ENCODE measurements at places on chromosomes 1 and 21. TPM values are rescaled to one million over a fixed set of nuclear protein-coding genes. Genes with fewer than 3 reads are reported as not detected.
A peak's percentile ranks its signal among the peaks of the same experiment; 100 is the strongest.

- no peak for DNase-seq
- no peak overlapping the region for H3K27ac ChIP-seq
- no peaks in the 10 kb centered on the region for H3K27me3 ChIP-seq
- no peaks in the 10 kb centered on the region for H3K36me3 ChIP-seq
- no peaks in the 10 kb centered on the region for H3K4me1 ChIP-seq
- H3K4me3 ChIP-seq = no peak overlapping the region
These were observed 76.6 kb downstream of the ADCY10 start for GRCh38 chr1:167837326-167837725.

DNA sequence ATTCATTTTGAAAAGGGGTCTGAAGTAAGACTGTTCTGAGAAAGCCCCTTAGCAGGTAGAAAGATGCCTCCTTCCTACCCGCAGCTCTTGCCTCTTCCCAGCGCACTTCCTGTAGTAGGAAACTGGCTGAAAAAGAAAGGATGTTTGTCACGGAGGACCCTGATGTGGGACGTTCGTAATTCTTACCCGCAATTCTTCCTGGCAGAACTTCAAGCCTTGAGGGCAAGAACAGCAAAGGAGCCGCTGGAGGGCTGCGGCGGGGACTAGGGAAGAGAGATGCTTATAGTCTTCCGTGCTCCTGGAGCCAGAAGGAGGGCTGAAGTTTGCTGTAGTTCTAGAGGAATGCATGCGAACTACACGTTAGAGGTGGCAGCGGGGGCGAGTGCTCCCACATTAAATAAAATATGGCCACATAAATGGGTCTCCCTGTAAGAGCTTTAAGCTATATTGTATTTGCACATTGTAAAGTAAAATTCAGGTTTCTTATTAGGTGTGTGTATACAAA lies 6.3 kb downstream of the C1orf53 start:
- H3K36me3 ChIP-seq = no peaks in the 10 kb centered on the region
- no peak overlapping the region for H3K4me3 ChIP-seq
- no peak for DNase-seq

DNA sequence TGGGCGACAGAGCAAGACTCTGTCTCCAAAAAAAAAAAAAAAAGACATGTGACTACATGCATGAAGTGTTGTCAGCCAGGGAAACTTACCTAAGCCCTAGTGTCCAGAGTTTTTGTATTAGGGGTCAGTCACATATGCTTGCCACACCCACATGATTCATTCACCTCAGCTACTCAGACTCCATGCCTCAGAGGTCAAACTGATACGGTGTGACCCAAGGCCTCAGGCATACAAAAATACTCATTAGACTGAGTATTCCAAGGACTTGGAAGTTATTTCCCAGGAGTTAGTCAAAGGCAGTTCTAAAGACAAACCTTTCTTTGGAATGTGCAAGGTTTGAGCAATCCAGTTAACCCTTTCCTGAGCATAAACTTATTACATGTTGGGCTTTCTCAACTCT lies 6.3 kb upstream of the TRIM33 start:
- no peak overlapping the region for H3K27ac ChIP-seq
- no peak overlapping the region for H3K4me3 ChIP-seq
- H3K27me3 ChIP-seq = no peaks in the 10 kb centered on the region
- H3K36me3 ChIP-seq = no peaks in the 10 kb centered on the region
- DNase-seq = no peak

GRCh38 chr1:114729782-114730181 lies 13.2 kb upstream of the NRAS start:
- no peak for DNase-seq
- H3K27ac ChIP-seq = peak overlapping the region; percentile 66
- peaks cover 47% of the 10 kb centered on the region for H3K4me1 ChIP-seq
- H3K27me3 ChIP-seq = no peaks in the 10 kb centered on the region

DNA sequence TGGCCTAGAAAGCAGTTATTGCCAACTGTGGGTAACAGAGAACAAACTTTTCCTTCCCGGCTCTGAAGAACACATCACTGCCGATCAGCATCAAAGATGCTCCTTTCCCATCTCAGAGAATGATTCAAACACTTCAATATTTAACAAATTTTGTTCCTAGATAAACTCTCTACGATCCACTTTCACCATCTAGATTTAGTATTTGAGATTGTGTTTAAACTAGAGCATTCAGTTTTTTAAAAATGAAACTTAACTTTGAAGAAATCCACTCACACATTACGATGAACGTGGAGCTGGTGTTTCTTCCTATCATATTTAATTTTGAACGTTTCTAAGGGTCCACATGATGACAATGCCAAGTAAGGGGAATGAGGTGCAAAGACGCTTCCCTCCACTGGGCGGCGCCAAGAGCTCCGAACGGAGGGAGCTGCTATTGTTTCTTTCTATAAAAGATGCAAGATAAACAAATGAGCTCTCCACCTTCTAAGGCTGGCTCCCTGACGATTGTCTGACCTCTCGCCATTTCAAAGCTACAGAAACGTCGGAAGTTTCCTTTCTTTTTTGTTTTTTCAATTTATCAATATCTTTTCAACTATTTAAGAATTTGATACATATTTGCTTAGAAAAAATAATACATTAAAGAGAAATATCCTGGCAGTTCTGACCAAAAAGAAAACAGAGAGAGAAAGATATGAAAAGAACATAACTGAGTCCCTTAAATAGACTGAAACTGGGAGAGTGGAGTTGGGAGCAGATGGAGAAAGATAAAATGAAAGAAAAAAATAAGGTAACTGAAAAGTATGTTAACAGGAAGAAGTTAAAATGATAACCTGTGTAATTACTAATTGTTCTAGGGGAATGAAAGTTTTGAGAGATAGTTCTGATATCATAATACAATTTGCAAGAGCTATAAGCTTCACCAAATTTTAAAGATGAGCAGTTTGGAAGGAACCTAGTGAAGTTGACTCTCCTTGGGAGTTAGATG lies 4.4 kb upstream of the BARHL2 start:
- H3K4me1 ChIP-seq = peaks cover 49% of the 10 kb centered on the region
- H3K27ac ChIP-seq = no peak overlapping the region
- peaks cover 95% of the 10 kb centered on the region for H3K27me3 ChIP-seq
- no peaks in the 10 kb centered on the region for H3K36me3 ChIP-seq

DNA sequence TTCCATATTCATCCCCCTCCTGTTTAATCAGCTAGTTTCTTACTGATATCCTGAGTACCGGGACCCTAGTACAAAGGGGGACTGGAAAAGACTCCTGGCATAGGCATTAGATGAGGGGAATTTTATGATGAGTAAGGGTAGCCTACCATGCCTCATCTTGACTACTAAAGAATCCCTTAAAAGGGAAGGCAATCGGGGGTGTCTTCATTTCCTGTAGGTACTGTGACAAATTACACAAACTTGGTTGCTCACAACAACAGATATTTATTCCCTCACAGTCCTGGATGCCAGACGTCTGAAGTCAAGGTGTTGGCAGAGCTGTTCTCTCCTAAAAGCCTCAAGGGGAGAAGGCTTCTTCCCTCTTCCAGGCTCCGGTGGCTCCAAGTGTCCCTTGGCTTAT lies 28.9 kb upstream of the RUNX1 start:
- no peaks in the 10 kb centered on the region for H3K4me1 ChIP-seq
- no peak overlapping the region for H3K27ac ChIP-seq
- no peak overlapping the region for H3K4me3 ChIP-seq
- no peaks in the 10 kb centered on the region for H3K27me3 ChIP-seq

GRCh38 chr1:175307160-175307559 lies 114.6 kb upstream of the KIAA0040 start:
- H3K27ac ChIP-seq = no peak overlapping the region
- no peak overlapping the region for H3K4me3 ChIP-seq
- no peak for DNase-seq
- no peaks in the 10 kb centered on the region for H3K4me1 ChIP-seq

DNA sequence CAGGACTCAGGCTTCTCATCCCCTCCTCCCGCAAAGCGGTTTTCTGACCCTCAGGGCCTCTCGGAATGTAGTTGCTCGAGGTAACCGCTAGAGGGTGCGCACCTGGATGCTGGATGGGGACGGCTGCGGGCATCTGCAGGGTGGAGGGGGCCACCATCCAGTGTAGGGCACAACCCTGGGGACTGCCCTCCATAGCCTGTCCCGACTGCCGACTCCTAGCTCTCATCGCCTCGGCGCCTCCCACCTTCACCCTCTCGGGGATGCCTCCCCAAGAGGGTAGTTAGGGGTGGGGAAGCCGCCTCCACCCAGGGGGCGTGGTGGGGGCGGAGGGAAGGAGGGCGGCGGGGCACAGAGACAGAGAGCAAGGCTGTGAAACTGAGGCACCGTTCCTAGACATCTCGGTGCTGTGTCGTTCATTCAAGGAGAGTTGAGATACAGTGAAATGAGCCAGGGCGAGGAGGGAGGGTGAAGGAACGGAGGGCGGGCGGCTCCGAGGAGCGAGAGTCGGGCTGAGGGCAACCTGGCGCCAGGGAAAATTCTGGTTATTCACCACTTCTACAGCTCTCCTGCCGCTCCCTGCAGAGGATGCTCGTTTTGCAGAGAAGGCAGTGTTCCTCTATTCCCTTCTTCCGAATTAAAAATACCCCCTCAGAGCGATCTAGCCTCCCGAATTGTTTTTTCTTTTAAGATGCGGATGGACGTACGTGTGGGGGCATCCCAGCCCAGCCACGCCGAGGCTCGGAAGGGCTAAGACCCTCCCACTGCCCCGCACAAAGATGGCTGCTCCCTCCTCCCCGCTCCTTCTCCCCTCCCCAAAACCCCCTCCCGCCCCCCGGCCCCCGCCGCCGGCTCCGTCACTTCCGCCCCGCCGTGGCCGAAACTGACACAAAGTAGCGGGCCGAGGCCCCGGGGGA lies at the start of gene ATP8B2:
TSS of gene ATP8B2 (plus strand) at position 857 of the 914 bp plus-strand sequence. CDS start 2,617 bp downstream, outside the sequence.
- DNase-seq = peak; percentile 50
- H3K36me3 ChIP-seq = no peaks in the 10 kb centered on the region
- peak within 1 kb of the TSS; percentile 48 for H3K4me3 ChIP-seq
- H3K27me3 ChIP-seq = peaks cover 23% of the 10 kb centered on the region
- H3K27ac ChIP-seq = peak within 1 kb of the TSS; percentile 80

DNA sequence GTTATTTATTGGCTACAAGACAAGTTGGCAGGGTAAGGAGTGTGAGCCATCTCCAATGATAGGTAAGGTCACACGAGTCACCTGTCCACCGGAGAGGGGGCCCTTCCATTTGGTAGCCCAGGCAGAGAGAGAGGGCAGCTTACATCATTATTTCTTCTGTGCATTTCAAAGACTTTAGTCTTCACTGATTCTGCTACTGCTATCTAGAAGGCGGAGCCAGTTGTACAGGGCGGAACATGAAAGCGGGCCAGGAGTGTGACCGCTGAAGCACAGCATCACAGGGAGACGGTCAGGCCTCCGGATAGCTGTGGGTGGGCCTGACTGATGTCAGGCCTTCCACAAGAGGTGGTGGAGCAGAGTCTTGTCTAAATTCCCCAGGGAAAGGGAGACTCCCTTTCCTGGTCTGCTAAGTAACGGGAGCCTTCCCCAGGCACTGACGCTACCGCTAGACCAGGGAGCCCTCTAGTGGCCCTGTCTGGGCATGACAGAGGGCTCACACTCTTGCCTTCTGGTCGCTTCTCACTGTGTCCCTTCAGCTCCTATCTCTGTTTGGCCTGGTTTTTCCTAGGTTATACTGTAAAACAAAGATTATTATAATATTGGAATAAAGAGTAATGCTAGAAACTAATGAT lies 36.7 kb downstream of the ZNF695 start:
- no peak overlapping the region for H3K27ac ChIP-seq
- peak overlapping the region; percentile 40 for H3K4me3 ChIP-seq
- no peaks in the 10 kb centered on the region for H3K36me3 ChIP-seq
- H3K4me1 ChIP-seq = no peaks in the 10 kb centered on the region

DNA sequence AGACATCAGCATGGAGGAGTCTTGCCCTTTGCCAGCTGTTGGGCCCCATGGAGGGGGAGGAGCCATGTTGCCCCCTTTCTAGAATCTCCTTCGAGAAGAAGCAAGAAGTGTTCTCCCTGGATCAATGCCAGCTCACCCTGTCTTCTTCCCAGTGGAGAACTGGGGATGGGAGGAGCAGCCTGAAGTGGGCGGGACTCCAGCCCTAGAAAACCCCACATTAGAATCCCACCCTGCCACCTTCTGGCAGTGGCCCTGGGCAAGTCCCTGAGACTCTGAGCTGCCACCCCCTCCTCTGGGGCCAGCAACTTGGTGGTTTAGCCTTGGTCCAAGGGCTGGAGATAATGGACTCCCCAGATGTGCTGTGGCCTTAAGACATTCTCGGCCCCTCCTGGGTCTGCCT lies 51.7 kb downstream of the PAX7 start:
- no peak overlapping the region for H3K4me3 ChIP-seq
- no peaks in the 10 kb centered on the region for H3K4me1 ChIP-seq
- no peaks in the 10 kb centered on the region for H3K36me3 ChIP-seq
- no peaks in the 10 kb centered on the region for H3K27me3 ChIP-seq
- DNase-seq = no peak
- H3K27ac ChIP-seq = no peak overlapping the region

DNA sequence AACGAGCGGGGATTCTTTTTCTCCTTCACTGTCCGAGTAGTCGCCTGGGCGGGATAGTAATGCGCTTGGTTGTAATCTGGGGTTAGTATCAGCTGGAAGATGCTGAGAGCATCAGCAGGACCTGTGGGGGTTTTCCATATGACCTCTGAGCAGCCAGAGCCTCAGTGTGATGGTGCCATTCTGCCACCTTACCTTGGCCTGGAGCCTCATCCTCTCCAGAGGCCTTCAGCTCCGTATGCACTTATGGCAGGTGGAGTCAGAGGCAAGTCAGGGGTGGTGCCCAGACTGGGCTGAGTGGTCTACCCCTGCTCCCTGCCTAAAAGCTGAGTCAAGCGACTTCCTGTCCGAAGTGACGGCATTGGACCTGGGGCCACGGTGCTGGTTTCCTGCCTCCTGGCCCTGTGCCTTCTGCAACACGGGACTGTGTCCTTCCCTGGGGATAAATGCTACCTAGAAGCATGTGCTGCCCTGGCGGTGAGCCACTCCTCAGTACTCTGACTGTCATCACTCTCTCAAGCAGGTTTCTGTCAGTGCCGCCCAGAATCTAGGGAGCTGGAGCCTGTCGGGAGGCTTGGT lies 24.7 kb downstream of the TENT5C start:
- H3K4me3 ChIP-seq = no peak overlapping the region
- no peaks in the 10 kb centered on the region for H3K27me3 ChIP-seq
- peak overlapping the region; percentile 80 for H3K27ac ChIP-seq
- H3K4me1 ChIP-seq = peaks cover 53% of the 10 kb centered on the region

GRCh38 chr1:217133092-217133491 lies 409.9 kb upstream of the ESRRG start:
- H3K27ac ChIP-seq = no peak overlapping the region
- no peak overlapping the region for H3K4me3 ChIP-seq
- no peaks in the 10 kb centered on the region for H3K36me3 ChIP-seq
- peaks cover 11% of the 10 kb centered on the region for H3K27me3 ChIP-seq
- H3K4me1 ChIP-seq = no peaks in the 10 kb centered on the region
- no peak for DNase-seq

DNA sequence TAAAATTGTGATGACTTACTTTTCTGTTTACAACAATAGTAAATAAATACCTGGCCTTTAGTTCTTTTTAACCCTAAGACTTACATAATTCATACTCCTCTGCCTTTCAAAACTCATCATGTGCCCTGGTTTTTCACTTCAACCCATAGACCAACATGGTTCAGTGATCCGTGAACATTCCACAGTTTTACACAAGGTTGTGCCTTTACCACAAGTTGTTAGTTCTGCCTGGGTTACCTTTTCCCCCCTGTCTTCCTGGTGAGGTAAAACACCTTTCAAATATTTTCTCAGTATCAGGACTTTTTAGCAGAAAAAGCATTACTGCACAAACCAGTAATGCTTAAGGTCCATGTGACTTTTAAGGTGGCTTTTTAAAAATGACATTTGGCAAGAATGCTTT lies 1466.4 kb downstream of the PLA2G4A start:
- H3K36me3 ChIP-seq = no peaks in the 10 kb centered on the region
- no peaks in the 10 kb centered on the region for H3K27me3 ChIP-seq
- H3K4me3 ChIP-seq = no peak overlapping the region
- no peak for DNase-seq

The DCLRE1B gene
- 1.7 TPM for total RNA-seq

The EPHB2 gene
- total RNA-seq = 0.24 TPM

The CASQ1 gene
- total RNA-seq = 894 TPM

The ELF3 gene
- 3.8 TPM for total RNA-seq

The CLCA4 gene
- not detected for total RNA-seq

The CBR3 gene
- 2.4 TPM for total RNA-seq

The PM20D1 gene
- not detected for total RNA-seq

The PLEKHN1 gene
- 0.23 TPM for total RNA-seq

The PLA2G2F gene
- total RNA-seq = not detected

Data from gastrocnemius medialis (tissue), 4 donors.